ENCODE measurements at places on chromosomes 16 and 17.

- DNase-seq, result no peak
These were observed 126.7 kb downstream of the IRF8 start for GRCh38 chr16:86025706-86026105.

GRCh38 chr16:77869997-77870813 lies 81.8 kb downstream of the VAT1L start:
- DNase-seq, result no peak

DNA sequence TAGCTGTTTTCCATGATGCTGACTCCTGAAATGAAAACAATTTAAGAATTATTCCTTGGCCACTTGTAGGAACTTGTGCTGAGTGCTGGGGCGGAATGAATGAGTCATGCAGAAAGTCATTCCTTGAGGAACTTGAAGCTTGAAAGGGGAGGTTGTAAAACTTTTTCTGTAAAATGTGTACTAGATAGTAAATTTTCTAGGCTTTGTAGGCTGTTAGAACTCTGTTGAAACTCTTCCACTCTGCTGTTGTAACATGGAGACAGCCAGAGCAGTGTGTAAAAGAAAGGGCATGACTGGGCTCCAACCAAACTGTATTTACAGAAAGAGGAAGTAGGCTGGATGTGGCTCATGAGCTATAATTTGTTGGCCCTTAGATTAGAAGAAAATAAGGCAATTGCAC lies 46.1 kb downstream of the ABCA8 start:
- DNase-seq, result no peak

DNA sequence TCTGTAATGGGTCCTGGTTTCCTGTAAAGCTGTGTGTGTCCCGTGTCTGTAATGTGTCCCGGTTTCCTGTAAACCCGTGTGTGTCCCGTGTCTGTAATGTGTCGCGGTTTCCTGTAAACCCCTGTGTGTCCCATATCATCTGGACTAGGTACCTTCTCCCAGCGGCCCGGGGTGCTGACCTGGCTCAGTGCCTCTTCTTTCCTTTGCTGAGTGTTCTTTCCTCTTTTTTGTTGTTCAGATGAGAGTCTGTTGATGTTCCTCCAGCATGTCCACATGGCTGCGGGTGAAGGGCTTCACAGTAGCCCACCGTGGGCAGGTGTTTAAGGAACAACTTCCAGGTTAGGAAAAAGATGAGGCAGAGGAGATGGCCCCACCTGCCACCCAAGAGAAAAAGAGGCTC lies 46.6 kb upstream of the GNG13 start:
- no peak for DNase-seq

GRCh38 chr17:8831234-8831849 lies 32.2 kb upstream of the MFSD6L start:
- DNase-seq, result no peak

DNA sequence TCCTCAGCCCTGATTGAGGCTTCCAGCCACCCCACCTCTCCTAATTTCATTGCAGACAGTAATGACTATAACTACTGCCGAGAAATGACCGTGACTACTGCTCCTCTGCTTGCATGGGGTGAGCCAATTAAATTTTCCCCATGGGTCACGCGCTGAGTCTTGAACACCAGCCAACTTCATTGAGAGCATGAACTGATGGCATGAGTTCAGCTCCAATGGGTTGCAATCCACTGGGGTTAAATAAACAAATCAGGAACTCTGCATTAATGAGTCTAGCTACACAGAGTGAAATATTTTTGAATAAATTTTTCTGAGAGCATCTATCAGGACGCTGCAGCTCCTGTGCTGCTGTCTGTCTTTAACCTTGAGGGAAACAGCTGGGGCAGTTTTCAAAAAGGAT lies 61.6 kb upstream of the CLEC3A start:
- no peak for DNase-seq

GRCh38 chr16:57013902-57014301 lies 24.5 kb downstream of the NLRC5 start:
- DNase-seq, result no peak
